ENCODE measurements at places on chromosomes 2 and 18.

DNA sequence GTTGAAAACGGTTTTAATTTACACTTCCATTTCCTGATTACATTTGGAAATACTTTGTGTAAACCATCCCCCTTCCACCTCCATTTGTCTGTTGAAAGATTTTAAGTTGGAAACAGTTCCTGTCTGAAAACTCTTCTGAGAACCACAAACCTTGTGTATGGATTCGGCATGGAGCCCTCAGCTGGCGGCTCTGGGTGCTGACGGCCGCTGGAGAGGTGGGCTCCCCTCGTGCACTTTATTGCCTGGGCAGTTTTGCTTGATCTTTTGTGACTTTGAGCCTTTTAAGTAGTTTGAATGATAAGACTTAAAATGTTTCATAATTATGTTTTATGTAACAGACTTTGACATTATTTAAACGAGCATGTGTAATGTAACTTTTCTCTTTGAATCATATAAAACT lies 11.1 kb downstream of the KLF11 start:
- no peak for DNase-seq

GRCh38 chr2:215685238-215685990 lies 249.5 kb upstream of the FN1 start:
- DNase-seq, result no peak

DNA sequence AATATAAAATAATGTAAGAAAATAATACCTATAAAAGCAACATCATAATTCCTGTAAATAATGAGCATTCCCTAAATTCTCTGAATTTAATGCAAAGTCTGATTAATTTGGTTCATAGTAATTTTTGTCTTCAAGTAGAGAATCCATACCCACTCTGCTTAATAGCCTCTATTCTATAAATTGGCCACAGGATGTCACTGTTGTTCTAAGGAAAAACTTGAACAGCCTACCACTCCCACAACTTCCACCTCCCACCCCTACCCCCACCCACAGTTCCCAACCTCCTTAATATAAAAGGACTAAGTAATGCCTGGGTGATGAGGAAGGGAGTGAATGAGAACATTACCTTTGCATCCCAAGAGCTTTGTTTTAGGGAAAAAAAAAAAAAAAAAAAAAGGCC lies 27.2 kb upstream of the BBS5 start:
- no peak for DNase-seq

DNA sequence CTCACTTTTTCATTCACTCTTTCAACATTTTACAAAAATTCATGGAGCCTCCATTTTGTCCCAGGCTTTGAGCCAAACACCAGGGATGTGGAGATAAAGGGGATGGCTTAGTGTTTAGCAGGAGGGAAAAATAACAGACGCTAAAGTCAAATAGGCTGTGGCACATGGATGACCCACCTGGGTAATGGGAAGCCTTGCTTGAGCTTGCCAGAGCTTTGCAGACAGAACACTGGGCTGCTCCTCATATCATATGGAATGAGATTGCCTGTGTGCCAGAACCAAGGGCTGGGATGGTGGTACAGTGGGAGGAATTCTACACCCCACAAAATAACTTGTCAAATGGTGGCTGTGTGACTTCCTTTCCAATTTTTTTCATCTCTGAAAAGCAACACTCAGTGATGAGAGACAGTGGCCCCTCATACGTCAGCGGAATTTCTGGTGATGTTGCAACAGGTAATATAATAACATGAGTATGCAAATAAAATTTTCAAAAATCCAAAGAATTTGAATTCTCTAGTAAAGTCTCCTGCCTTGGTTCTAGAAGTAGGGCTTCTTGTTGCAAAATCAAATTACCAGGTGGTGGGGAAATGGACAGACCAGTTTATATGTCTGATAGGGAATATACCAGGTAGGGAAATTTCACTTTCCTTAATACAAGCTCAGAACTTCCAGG lies 252.9 kb downstream of the CLIP4 start:
- no peak for DNase-seq
